GM18507 (cell line): ENCODE measurements at places on chromosomes 4 and X.

DNA sequence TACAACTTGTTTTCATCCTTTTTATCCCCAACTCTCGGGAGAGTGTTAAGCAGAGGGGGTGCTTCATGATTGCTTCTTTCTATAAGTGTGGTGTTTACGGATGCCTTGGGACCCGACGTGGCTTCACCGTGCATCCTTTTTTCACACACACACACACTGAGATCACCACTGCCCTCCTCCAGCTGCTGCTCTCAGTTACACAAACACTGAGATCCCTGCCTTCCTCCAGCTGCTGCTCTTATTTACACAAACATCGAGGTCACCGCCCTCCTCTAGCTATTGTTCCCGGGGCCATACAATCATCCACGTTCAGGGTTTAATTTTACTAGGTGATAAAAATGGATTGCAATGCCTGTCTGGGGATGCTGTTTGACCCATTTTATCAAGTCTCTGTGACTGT lies 155.4 kb upstream of the FAM9B start:
- no peak for DNase-seq

DNA sequence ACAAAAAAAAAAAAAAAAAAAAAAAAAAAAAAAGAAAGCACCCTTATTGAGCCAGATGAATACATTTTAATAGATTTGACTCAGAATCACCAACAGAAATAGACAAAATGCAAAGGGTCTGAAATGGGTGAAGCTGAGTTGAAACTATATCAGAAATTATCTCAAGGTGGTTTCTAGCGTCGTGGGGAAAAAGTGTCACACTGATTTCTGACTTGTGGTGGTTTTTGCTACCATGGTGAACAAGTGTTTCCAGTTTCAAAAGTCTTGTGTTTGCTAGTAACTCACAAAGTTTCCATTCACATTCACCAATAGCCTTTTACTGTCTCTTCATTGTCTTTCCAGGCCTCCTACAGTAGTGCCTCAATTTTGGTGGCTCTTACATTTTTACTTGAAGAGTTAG lies 135.5 kb downstream of the ARHGAP24 start:
- DNase-seq, result peak; percentile 39

DNA sequence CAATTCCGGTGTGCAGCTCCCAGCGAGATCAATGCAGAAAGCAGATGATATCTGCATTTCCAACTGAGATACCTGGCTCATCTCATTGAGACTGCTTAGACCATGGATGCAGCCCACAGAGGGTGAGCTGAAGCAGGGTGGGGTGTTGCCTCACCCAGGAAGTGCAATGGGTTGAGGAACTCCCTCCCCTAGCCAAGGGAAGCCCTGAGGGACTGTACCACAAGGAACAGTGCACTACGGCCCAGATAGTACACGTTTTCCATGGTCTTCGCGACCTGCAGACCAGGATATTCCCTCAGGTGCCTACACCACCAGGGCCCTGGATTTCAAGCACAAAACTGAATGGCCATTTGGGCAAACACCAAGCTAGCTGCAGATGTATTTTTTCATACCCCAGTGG lies 150.0 kb downstream of the TET2 start:
- DNase-seq, result no peak

- no peak for DNase-seq
Measured at GRCh38 chr4:80144676-80145470, 52.4 kb upstream of the PRDM8 start.

- no peak for DNase-seq
Measured at GRCh38 chr4:52244848-52245247, 193.7 kb downstream of the SPATA18 start.

DNA sequence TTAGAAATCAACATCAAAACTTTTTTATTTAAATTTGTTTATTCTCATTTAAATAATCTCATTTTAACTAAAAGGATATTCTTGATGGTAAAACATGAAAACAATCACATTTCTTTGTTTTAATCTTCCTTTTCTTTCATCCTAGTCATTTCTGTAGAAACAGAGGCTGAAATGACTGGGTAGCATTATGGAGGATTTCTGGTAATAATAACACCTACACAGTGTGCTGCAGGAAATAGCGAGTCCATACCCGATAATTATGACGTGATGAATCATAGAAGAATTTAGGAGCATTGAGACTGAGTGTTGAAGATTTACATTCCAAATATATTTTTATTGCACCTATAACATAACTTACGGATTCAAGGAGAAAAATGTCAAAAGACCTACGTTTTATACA lies 31.4 kb upstream of the BBS12 start:
- no peak for DNase-seq

GRCh38 chr4:12495211-12495610 lies 988.9 kb downstream of the RAB28 start:
- DNase-seq, result no peak

- no peak for DNase-seq
Measured at GRCh38 chrX:46575586-46575985, 2.0 kb downstream of the CHST7 start.

DNA sequence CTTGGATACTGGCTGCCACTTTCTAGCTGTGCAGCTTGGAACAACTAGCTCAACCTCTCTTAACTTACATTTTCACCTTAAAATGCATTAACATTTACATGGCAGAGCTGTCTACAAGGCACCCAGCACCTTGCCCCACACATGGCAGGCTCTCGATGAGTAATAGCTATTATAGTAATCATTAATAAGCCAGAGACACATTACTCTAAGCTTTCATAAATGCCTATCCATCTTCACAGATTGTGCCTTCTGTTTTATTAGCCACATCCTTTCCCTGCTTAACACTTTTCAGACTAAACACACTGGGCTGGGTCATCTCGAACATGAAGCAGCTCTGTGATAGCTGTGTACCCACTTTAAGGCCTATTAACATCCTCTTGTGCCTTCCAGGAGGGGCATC lies 83.8 kb upstream of the UCP1 start:
- no peak for DNase-seq
